CD4-positive, alpha-beta T cell treated with Interleukin-17A for 1 hour (primary cell): ENCODE measurements at places on chromosomes 16 and 17.

GRCh38 chr16:15900901-15901500 is 12.6 kb upstream of the CEP20 start:
- no peak for DNase-seq

GRCh38 chr17:76232342-76232741 is 8.0 kb downstream of the RNF157 start:
- DNase-seq, result no peak

GRCh38 chr17:36117505-36118382 is 14.1 kb downstream of the CCL4 start:
- no peak for DNase-seq

GRCh38 chr17:74963656-74964055 is 8.9 kb downstream of the HID1 start:
- no peak for DNase-seq

DNA sequence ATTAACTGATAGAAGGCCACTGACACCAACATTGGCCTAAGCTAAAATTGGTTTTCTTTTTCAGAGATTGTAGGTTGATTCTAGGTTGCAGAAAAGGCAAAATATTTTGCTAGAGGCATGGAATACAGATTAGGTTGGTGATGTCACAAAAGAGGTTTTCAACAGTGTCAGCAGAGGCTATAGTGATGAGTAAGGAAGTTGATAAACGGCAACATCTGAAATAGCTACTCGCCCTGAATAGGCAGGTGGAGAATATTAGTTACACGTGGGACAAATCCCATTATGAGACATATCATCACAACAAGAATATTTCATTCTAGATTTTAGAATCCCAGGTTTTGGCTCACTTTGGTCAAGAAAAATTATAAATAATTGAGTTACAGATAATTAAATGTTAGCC is 1.5 kb upstream of the TOM1L1 start:
- no peak for DNase-seq

GRCh38 chr16:53090591-53091411 is 36.0 kb downstream of the CHD9 start:
- no peak for DNase-seq
